Right ventricle myocardium superior (tissue), 1 donor: ENCODE measurements at places on chromosomes 7 and 10.
A peak's percentile ranks its signal among the peaks of the same experiment; 100 is the strongest.

DNA sequence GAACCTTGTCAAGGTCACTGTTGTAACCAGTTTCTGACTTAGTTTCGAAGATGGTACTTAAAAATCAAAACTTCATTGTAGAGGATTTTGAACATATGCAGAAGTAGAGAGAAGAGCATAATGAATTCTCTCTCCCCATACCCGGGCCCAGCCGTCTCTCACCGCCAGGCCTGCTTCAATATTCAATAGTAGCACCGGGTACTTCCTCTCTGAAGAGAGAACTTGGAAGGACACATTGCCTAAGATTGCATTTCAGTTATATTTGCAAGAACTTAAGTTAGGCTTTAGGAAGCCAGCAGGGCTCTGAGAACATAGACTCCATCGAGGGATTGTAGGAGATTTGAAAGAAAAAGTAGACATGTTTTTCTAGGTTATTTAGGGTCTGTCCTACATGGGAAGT, 19.1 kb downstream of the LMTK2 start:
- no peak for DNase-seq

GRCh38 chr7:127726476-127726875, 74.5 kb downstream of the SND1 start:
- no peak for DNase-seq

DNA sequence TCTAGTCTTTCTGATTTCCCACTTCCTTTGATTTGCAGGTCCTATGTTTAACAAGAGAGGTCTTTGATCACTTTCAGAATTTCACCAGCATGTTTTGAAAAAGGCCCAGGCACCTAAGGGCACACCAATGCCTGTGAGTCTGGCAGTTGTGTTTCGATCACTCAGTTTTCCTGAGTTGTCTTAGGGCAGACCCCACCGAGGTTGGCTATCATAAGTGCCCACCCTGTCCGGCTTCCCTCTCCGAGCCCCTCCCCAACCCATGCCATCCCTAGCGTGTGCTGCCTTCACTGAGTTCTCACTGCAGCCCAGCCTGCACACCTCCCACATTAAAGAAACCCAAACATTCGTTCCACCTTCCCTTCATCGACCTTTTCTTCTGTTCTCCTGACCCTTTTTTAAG, 257.9 kb downstream of the GRID1 start:
- no peak for DNase-seq

DNA sequence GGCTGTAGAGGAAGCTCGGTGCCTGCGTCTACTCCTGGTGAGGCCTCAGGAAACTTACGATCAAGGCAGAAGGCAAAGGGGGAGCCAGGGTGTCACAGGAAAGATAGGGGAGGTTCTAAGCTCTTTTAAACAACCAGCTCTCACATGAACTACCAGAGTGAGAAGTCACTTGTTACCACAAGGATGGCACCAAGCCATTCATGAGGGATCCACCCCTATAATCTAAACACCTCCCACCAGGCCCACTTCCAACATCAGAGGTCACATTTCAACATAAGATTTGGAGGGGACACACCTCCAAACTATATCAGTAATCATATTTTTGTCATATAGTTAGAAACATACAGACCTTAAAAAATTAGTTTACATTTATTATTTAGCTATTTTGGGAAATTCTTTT, 9.4 kb downstream of the NOC3L start:
- no peak for DNase-seq

- peak; percentile 75 for DNase-seq
Measured at GRCh38 chr10:86355571-86356038, 11.0 kb downstream of the GRID1 start.

DNA sequence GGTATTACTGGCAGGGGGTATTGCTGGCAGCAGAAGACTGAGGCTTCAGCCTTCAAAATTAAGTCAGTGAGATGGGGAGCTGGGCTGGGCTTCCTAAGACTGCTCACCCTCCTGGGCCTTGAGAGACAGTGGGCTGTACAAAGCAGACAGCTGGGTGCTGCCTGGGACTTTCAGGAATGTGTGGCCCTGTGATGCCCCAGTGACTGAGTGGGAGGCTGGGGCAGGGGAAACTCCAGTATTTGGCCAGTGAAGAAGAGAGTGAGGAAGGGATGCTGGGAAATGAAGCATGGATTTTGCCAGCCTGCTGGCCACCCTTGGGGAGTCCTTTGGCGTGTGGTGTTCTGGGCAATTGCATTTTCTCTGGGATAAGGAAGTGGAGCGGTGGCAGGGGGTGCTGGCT, 442 bp downstream of the ANKRD2 start:
- no peak for DNase-seq

- no peak for DNase-seq
Measured at GRCh38 chr10:49616421-49617101, 2.7 kb downstream of the CHAT start.

GRCh38 chr10:18261063-18261610, 120.9 kb downstream of the CACNB2 start:
- no peak for DNase-seq

DNA sequence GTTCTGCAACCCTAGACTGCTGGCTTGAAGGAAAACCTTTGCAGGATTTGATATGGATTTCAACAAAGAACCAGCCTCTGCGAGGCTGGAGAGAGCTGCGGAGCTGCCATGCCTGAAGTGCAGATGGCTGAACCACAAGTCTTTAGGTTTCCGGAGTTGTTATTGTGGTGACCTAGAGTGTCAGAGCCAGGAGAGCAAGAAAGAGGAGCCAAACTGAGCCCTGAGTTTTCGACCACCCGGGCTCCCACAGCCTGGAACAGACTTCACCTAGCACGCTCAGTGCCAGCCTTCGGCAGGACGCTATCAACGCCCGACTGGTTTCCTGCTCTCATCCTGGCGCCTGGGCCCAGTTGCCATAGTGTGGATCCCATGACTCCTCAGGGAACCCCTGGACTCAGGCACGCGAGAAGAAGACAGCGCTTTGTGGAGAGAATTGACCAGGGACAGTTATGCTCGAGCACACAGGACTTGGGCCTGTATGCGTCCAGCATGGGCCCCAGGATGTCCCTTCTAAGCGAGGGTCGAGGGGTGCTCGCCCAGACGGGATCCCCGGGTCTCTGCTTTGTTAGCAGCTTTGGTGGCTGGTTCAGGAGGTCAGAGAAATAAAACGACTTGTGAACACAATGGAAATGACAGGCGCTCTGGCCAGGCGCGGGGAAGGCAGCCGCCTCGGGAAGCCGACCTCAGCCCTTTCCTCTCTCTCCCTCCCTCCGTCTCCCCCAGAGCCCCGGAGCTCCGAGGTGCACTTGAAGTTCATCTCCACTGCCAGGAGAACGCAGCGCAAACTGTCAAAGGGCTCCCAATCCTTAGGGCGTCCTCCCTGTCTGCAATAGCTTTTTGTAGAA, 1.8 kb upstream of the GAD2 start:
- no peak for DNase-seq

GRCh38 chr7:16773326-16773725, 19.8 kb downstream of the TSPAN13 start:
- no peak for DNase-seq

- no peak for DNase-seq
Measured at GRCh38 chr10:78894841-78895195, 173.9 kb upstream of the ZMIZ1 start.

DNA sequence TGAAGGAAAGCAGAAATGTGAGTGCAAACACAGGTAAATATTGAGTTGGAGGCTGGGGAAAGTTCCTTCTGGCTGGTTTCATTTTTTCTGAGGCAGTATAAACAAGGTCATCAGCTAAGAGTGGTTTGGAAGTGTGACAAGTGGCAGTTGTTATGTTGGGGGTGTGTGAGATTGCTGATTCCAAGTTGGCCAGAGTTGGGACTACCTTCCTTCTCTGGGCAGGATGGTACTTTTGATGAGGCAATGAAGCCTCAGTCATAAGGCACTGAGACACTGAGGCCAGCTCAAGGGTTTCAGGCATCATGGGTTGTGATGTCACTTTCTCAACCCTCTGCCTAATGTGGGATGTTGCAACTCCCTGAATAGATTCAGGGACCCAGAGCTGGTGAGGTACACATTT, 8.2 kb upstream of the PTTG1IP2 start:
- DNase-seq: no peak

DNA sequence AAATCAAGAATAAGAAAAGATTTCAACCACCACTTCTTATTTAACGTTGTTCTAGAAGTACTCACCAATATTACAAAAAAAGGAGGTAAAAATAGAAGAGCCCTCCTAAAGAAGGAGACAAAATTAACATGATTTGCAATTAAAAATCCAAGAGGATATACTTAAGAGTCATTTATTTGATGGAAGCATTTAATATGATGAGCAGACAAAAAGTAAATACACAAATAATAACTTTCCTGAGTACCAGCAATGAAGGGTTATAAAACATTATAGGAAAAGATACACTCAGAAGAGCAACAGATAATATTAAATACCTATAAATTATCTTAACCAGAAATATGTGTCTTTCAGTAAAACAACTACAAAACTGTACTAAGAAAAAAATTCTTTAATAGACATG, 106.9 kb upstream of the STK17A start:
- DNase-seq: no peak

DNA sequence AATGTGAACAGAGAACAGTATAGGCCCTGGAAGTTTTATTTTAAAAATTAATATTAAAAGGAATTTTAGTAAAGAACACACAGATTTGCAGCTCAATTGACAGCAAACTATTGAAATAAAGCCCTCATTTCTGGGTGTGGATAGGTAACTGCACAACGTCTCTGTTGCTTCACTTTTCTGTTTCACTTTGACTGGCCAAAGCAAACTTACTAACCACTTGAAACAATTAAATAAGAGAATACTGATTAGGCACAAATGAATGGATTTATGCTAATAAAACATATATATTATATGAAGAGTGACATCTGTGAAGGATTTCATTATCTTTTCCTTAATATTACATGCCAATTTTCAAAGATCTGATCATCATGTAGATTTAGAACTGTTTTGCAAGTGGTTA, 11.9 kb downstream of the ZNF804B start:
- DNase-seq: no peak

GRCh38 chr7:139708541-139708940, 69.3 kb downstream of the HIPK2 start:
- DNase-seq: no peak

DNA sequence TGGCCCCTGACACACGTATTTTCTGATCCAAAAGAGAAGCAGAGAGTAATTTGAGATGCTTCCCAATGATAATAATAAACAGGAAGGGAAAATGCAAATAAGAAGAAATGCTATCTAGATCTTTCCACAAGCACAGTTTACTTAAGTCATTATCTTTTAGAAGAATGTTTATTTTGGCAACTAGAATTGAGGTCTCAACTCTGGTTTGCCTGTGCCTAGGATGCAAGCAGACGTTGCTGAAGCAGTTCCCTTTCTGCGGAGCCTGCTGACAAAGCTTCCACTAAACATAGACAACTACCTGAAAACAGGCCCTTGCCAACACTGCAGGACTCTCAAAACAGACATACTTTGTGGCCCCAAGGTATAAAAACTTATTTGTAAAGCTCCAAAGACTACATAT, 315.8 kb upstream of the POM121L12 start:
- DNase-seq: no peak

- DNase-seq: peak; percentile 18
Measured at GRCh38 chr10:129929343-129930292, 34.5 kb downstream of the EBF3 start.

DNA sequence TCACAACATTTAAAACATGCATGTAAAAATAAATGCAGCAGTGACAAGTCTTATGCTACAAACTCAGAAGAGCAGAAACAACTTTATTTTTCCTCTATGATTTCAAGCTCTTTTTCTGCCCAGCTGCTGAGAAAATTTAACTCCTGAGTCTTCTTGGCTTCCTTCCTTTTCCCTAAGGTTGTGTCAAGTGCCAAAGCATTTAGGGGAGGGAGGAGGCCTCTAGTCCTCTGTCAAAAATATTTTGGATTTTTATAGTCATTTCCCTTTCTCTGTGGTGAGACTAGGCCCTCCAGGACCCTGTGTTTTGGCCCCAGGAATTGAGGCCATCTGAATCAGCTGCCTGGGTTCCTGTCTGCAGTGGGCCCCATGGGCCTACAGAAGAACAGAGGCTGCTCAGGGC, 11.0 kb upstream of the PILRB start:
- DNase-seq: no peak

GRCh38 chr10:133158756-133159610, 1.0 kb upstream of the KNDC1 start:
- DNase-seq: peak; percentile 36

DNA sequence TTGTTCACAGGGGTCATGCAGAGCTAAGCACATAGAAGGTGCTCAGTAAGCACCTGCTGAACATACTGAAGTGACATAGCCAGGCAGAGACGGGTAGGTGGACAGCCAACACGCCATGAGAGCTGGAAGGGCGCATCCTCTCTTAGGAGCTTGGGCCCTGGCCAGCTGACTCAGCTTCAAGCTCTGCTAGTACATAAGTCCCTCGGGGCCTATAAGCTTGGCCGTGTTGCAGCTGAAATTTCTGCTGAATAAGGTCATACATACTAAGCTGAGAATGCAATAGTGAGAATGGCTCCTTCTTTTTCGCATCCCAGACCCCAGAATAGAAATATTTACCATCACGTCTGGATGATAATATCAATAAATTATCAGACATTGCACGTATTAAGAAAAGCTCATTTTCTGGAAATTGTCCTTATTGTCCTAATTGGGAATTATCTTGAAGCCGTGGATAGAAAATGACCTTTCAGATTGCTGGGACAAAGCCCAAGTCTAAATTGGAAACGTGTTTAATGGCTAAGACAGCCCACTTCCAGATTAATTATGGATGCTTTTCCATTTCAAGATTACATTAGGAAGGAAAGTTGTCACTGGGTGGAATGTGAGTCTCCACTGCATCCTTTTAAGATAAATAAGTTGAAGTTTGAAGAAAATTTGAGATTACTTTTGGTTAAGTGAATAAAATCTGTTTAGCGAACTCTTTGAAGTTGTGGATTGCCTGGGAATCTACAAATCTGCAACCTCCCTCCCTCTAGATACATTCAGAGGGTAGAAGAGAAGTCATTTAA, 287.1 kb upstream of the C7orf33 start:
- DNase-seq: peak; percentile 90

DNA sequence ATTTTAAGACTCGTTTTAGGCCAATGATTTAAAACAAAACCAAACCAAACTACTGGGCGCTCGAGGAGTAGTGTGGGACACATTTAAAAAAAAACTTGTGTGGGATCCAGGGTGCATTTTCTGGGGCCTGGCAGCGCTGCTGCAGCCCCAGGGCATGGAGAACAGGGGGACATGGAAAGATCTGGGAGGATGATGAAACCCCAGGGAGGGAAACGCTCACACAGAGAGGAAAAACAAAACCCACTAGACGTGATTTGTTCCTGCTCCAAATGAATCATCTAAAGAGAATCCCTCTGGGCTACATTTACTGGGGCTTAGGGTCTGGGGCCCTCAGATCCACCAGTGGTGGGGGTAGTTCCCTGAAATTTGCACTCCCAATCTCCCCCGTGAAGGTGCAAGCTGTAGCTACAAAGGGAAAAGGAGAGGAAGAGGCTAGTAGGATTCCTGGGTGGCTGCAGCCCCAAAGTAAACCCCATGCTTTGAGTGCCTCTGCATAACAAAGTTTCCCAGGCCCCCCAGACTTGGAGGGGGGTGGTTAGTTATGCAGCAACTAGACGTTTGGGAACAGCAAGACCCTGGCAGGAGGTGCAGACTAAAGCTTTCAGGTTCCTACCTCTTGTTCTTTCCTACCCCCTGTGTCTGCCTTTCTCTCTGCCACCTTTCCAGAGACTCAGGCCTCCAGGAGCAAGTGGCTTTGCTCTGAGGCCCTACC, 14.5 kb upstream of the HOXA13 start:
- DNase-seq: no peak
